GM06990 (cell line): ENCODE measurements at places on chromosomes 4 and X.

GRCh38 chr4:77453911-77454310 is 151.7 kb upstream of the CXCL13 start:
- DNase-seq = no peak

- DNase-seq = no peak
These were observed 44.2 kb upstream of the PRSS12 start for GRCh38 chr4:118396881-118397622.

DNA sequence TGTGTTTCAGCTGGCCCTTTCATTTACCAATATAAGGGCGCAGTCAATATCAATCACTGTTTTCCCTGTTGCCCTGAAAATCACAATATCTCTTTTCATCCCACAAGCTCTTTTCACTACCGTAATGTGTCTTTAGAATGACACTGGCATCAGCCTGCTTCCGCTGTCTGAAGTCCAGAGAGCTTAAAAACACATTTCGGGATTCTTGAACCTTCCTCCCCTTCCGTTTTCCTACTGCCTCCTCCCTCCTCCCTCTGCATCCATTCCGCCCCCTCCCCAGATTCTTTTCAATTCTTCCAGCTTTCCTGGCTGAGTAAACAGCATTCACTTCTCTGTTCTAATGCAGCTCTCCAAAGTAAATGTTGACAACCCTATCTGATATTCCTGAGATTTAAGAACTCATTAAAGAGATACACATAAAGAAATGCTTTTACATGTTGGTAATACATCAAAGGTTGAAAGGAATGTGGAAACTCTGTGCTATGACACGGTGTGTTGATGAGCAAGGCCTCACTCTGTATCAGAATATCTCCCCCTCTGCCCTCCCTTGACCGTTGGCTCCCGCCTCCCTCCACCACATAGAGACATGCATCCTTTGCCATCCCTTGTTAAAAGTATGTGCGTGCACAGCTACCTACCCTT is 83.5 kb upstream of the SPRY1 start:
- no peak for DNase-seq

- DNase-seq = no peak
These were observed 94.9 kb upstream of the DDIT4L start for GRCh38 chr4:100285121-100285520.

GRCh38 chr4:81039351-81039972 is 9.0 kb downstream of the BMP3 start:
- peak; percentile 15 for DNase-seq

GRCh38 chrX:151974336-151975227 is at the start of gene GABRE:
GABRE (minus strand) TSS chrX:151974676; CDS start chrX:151974625, 51 bp downstream.
- no peak for DNase-seq

GRCh38 chr4:31194823-31195222 is 474.7 kb downstream of the PCDH7 start:
- DNase-seq = no peak

GRCh38 chrX:111411557-111411956 is 435 bp downstream of the DCX start:
- no peak for DNase-seq

DNA sequence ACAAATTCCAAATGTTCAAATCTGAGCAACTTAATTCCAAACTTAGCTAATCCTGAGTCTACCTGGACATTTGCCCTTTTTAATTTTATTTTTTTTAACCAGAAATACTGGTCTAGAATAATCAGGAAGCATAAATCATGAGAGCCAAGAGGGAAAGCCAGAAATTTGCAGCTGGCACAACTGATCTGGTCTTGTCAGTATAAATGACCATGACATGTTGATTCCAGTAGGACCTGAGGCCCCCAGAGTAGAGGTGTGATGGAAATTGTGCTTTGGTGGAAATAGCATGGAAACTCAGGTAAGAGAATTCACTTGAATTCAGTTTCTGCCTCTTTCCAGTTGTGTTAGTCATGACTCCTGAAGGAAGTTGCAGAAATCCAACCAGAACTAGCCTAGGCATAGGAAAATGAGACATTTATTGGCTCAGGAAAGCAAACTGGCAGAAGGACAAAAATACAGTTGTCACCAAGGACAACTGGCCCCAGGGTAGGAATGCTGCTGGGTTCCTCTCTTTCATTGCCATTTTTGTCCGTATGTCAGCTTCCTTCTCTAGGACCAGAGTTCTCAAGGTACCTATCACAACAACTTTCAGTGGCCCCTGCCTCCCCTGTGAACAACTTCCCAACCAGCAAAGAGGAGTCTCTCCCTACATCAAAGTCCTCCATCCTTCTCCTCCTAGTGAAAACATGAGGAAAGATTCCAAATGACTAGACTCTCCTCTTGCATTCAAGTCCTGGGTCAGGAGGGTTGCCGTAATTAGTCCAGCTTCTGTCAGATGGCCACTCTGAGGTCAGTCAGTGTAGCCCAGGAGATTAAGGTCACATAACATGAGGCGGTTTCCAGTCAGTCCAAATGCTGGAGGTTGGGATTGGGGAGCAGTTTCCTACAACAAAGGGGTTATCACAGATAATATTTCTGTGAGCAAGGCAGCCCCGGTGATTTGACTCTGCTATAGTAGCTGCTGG is 29.3 kb upstream of the MYOZ2 start:
- no peak for DNase-seq

- DNase-seq = peak; percentile 29
These were observed 72.6 kb upstream of the SLC4A4 start for GRCh38 chr4:71266090-71266794.

DNA sequence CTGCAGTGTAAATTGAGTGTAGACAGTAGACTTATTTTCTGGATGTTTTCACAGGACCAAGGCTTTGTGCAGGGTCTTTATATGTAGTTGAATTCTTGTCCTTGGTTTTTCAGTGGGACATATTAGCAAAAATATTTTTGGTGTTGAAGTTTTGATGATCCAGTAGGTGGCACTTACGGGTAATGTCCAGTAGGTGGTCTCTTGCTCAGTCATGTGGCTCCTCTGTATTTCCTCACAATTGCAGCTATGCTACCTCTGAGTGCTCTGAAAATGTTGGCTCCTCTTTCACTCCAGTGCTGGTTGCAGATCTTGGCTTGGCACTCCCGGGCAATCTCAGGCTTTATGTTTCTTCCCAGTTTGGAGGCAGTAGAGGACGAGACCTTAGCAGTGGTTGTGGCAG is 419.8 kb upstream of the AMOT start:
- DNase-seq = no peak

- no peak for DNase-seq
These were observed 269.3 kb downstream of the DHX15 start for GRCh38 chr4:24315056-24315455.

DNA sequence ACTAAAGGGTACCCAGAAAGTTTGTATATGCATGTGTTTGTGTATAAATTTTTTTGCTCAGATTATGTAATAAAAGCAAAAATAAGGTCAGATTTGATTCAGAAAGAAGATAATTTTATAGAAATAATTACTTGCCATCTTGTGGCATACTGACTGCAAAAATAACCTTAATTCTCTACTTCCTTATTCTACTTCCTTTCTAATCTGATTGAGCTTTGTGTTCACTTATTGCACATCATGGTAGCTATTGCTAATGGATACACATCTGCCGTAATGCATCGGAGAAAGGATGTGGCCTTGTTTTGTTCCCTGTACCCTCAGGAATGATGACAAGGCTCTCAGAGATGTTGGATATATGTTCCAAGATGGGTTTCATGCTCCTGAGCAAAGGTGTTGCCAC is 10.5 kb upstream of the GNPDA2 start:
- no peak for DNase-seq

DNA sequence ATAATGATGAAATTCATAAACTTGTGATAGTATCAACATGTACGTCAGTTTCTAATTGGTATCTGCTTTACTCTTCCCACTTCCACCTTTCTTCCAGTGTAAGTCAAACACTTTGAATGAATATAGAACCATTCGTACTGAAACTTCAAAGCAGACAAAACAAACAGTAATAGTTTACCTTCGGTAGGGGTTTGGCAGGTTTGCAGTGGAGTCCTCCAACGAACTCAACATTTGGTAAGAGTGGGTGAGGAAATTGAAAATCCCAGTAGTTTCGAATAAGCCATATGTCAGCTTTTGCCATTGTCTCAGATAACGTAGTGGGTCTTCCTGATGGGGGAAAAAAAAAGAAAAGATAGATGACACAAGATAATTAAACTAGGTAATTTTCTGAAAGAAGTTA is 2.2 kb downstream of the UGT2B4 start:
- DNase-seq = no peak

GRCh38 chr4:30350288-30350687 is 369.9 kb upstream of the PCDH7 start:
- DNase-seq = no peak

DNA sequence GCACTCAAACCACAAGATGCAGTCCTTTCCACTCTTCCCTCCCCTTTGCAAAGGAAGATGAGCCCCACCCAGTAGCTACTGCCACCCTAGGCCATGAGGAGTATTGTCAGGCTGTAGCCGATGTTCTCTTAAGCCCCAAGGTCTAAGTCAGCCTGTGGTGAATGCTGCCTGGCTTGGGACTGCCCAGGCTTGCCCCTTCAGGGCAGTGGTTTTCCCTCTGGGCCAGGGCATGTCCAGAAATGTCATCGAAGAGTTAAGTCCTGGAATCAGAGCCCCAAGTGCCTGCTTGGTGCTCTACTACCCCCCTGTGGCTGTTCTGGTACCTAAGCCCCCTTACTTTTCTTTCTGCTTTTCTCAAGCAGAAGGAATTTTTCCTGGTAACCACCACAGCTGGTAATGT is 11.8 kb upstream of the PGK1 start:
- peak; percentile 46 for DNase-seq

DNA sequence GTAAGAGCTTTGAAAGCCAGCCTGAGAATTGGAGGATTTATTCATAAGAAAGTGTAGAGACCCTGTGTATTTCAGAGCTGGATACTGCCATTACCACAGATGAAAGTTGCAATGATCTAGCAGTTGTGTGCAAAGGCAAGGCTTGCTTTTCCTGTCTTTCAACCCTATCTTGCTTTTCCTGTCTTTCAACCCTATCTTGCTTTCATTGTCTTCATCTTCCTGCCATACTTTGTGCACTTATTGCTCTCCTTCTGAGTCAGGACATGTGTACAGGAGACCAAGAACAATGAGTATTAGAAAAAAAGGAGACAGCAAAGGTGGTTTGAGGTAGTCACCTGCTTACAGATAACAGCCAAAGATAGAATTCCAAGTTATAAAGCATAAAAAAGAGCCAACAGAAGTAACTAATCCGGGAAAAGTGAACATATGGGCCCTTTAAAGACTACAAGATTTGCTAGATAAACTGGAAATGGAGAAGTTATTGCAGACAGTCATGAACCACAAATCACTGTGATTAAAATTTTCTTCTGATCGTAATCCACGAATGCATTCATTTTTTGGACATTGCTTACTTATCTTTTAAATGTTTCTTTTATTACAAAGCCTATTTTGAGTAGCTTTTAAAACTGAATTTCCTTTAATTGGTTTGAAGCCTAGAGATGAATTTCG is 17.2 kb downstream of the C1QTNF7 start:
- no peak for DNase-seq

GRCh38 chrX:155027509-155028066 is 944 bp downstream of the FUNDC2 start:
- DNase-seq = no peak

DNA sequence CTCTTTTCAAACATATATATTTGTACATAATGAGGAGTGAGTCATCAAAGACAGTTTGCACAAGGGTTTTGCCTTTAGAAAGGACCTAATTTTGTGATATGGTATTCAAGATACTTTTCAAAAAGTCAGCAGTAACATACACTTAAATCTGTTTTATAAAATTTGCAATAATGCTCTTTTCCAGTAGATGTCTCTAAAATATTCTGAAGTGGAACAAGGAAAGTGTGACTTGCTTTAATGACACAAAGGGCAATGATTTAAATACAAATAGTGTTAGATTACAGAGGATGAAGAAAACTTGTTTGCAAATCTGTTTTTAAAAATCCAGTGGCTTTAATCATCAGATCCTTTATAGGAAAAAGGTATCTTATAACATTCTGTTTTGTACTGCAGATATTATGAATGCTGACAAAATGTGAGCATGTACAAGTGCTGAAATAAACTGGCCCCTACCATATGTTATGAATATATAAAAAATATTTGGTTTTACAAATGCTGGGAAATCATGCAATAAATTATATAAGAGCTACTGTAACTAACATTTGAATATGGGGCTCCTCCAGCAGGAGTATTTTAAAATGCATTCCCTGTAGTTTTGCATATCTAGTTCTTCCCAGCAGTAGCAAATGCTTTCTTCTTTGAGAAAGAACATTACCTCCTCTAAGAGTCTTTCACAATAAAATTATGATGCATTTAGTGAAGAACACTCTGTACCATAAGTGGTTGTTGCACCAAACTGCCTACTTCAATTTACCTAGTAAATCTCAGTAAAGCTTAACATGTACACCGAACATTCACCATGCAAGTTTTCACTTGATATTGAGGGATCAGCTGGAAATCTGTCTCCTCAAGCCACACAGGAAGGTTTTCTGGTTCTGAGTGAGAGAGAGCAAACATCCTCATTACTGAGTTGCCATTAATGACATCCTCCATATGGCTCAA is 20.2 kb downstream of the MMRN1 start:
- no peak for DNase-seq

DNA sequence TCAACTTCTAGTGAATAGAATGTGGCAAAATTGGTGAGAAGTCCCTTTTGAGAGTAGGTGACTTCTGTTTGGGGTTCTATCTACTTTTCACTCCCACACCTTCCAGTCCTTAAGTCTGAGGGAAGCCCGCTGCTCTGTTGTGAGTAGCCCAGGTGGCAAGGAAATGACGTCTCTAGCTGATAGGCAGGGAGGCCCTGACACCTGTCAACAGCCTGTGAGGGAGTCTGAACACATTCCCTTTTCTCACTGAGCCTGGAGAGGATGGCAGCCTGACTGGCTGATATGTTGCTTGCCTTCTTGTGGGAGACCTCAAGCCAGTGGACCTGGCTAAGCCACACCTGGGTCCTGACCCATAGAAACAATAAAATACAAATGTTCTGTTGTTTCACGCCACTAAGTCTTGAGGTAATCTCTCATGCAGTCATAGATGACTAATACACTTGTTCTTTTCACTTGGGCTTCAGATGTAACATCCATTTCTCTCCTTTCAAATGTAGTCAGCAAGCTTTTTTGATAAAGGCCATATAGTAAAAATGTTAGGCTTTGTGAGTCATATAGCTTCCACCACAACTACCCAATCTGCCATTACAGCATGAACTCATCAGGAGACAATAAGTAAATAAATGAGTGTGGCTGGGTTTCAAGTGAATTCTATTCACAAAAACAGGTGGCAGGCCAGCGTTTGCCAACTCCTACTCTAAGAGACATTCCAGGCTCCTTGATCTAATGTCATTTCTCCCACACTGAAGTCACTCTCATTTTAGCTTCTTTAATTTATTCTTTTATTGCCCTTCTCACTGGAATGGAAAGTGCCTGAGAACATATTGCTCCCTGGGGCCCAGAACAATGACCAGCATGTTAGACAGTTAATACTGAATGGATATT is 265.1 kb upstream of the MAD2L1 start:
- DNase-seq = no peak
